ENCODE measurements at places on chromosomes 2 and 18.

GRCh38 chr18:21602299-21602587, 1.7 kb upstream of the ESCO1 start:
- DNase-seq: no peak

- peak; percentile 43 for DNase-seq
These were observed 247.1 kb downstream of the OSR1 start for GRCh38 chr2:19111354-19111753.

GRCh38 chr2:162710287-162710890, 128.2 kb downstream of the KCNH7 start:
- no peak for DNase-seq

DNA sequence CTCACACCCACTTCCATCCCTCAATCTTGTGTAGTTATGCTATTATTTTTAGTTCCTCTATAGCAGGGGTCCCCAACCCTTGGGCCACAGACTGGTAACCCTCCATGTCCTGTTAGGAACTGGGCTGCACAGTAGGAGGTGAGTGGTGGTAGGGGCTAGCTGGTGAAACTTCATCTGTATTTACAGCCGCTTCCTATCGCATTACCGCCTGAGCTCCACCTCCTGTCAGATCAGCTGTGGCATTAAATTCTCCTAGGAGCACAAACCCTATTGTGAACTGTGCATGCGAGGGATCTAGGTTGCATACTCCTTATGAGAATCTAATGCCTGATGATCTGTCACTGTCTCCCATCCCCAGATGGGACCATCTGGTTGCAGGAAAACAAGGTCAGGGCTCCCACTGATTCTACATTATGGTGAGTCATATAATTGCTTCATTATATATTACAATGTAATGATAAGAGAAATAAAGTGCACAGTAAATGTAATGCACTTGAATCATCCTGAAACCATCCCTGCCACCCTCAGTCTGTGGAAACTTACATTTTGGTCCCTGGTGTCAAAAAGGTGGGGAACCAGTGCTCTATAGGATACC, 1.6 kb upstream of the RAB11FIP5 start:
- DNase-seq: no peak

DNA sequence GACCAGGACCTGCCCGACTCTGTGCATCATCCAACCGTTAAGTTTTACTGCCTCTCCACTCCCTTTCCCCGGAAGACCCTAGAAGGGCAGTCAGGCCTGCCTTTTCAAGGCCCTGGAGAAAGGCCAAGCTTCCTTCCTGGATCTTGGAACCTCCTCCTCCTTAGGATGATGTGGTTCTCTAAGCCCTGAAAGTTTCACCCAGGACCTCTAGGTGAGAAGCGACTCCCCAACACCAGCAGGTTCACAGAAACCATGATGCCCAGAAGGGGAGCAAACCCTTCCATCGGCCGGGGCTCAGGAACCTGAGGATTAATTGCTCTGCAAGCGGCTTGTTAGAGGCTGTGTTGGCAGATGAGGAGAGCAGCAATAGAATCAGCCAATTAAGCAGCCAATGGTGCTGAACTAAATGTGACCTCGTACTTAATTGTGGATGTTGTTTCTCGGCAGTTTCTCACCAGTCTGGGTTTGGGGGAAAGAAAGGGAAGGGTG, 94.2 kb upstream of the FZD7 start:
- no peak for DNase-seq

Data from hindlimb muscle (tissue), 1 donor.